ENCODE measurements at places on chromosomes 16 and 17.

DNA sequence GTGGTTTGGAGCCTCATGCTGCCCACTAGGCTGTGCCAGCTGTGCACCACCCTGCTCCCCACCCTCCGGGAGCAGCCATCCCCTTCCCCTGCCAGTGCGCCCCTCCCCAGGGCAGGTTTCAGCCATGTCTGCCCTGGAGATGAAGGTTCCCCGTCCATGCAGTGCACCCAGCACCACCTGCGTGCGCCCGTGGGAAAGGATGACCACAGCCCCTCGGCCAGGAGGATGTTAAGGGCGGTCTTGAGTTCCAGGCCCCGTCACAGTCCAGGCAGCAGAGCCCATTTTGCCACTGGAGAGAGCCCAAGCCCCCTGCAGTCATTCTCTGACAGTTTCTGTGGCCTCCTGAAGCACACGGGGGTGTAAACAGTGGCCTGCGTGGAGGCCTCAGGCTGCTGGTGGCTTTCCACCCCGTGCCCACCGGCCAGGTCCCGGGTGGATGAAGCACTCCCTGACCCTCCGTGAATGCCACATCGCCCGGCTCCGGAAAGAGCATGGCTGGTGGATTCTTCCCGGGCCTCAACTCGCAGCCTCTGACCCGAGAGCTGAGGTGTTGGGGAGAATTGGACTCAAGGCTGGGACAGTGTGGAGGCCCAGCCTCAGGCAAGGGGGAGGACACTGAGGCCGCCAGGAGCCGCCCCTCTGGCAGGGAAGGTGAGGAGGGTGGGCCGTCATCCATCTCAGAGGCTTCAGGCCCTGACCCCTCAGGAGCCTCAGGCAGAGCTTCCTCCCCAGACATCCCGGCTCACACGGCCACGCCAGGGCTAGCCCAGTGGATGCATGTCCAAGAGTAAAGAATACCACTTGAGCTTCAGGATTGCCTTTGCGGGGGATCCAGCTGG is 69.7 kb upstream of the CHMP6 start:
- DNase-seq: no peak

- DNase-seq: no peak
Observed at GRCh38 chr17:39139161-39139511, 12.3 kb downstream of the PLXDC1 start.

GRCh38 chr16:8961811-8962390 is 1.8 kb downstream of the USP7 start:
- DNase-seq: no peak

DNA sequence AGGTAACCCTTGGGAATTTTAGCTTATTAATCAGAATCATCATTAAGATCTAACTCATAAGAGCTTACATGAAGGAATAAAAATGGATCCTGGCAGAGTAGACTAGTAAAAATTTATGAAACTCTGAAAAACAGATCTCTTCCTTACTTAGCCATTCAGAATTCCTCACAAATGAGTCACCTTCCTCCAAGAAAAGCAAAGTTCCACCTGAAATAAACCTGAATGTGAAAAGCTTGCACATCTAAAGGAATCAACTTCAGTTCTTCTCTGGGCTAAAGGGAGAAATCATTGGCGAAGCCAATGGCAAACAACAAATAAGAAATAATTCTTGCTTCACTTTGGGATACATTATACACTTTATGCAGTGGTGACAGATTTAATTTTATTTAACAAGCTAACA is 22.7 kb downstream of the MYO1D start:
- DNase-seq: no peak

DNA sequence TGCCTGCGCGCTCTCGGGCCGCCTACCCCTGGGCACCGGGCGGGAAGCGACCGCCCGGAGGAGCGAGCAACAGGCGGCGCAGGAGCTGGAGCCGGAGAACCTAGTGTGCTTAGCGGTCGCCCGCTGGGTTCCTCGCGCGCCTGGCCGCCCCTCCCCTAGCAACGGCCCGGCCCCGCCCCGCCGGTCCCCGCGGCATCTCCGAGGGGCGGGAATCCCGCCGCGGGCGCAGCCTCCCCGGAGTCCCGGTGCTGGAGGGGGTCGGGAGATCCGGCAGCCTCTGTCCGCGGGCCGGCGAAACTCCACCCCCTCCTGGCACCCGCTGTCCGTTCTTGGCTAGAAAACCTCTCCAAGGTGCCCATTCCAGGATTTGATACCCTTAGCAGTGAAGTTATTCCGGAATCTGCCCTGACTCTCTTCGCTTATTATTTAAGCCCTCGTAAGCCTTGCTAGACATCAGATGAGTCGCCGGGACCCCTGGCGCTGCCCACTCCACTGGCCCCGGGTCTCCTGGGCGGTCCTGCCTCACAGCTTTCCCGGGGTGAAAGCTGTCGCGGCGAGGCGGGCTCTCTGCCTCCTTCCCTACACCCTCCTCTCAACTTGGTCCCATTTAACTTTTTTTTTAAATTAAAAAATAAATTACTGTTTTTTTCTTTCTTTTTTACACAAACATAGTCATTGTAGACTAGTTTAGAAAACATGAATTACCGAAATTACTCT is at the start of gene RPRML:
Gene RPRML, minus strand, starts transcription at position 107 of the 717 bp plus-strand sequence. CDS start 246 bp downstream, outside the sequence.
- peak; percentile 34 for DNase-seq

DNA sequence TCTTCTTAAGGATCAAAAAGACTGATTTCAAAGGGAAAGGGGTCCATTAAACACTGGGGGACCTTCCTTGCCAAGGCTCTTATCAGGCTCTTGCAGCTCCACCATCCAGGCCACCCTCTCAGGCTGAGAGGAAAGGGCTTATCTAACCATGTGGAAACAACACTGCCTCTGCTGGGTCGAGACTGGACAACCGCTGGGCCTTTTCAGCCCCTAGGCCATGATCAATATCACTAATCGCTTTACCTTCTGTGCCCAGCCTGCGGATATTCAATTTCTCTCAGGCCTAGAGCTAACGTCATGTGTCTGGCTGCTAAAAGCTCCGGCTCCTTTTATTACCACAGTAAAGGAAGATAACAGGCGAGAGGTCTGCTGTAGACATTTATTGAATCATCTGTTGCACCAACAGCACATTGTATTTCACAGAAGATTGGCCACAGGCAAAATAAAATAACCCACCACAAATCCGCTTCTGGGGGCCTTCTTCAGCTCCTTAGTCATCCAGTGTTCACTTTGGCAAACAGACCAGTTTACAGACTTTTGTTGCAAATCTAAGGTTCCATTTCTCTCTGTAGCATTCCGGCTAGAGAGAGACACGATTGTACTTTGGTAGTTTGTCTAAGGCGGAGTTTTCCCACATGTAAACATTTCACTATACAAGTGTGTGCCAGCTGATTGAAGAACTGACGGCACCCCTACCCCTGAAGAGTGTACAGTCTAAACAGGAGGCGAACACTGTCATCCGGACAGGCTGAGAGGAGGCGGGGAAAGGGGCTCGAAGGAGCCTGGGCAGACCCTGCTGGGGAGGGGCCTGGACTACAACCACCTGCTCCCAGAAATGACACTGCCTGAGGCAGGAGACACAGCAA is 13.9 kb downstream of the CYB561 start:
- no peak for DNase-seq

DNA sequence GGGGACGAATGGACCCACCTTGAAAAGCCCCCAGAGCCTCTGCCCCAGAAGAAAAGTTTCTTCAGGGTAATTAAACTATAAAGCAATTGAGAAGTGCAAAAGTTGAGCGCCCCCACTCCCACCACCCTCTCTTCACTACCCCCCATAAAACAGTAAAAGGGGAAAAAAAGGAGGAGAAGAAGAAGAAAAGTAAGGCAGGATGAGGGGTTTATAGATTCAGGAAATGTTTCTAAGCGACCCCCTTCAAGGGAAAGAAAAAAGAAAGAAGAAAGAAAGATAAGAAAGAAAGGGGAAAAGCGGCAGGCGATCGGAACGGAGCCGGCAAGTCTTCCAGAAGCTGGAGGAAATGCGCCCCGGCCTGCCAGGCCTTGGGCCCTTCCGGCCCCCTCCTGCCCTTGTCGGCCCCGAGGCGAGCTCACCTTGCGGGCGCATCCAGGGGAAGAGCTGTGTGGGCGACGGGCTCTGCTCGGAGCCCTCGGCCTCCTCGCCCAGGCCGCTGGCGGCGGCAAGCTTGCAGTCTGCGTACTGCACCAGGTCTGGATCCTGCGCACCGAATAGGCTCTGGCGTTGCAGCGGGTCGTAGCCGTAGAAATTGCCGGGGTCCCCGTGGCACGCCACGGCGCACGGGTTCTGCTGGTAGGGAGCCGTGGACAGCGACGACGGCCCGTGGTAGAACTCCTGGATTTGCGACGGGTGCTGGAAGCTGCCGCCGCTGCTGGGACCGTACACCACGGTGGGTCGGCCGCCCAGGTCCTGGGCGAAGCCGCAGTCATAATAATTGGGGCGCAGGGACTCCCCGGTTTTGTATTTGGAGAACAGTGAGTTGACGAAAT is 1.0 kb downstream of the HOXB8 start:
- no peak for DNase-seq

GRCh38 chr16:85567935-85568334 is 45.2 kb upstream of the GSE1 start:
- no peak for DNase-seq

- DNase-seq: no peak
Observed at GRCh38 chr17:17633310-17633709, 41.8 kb upstream of the PEMT start.

DNA sequence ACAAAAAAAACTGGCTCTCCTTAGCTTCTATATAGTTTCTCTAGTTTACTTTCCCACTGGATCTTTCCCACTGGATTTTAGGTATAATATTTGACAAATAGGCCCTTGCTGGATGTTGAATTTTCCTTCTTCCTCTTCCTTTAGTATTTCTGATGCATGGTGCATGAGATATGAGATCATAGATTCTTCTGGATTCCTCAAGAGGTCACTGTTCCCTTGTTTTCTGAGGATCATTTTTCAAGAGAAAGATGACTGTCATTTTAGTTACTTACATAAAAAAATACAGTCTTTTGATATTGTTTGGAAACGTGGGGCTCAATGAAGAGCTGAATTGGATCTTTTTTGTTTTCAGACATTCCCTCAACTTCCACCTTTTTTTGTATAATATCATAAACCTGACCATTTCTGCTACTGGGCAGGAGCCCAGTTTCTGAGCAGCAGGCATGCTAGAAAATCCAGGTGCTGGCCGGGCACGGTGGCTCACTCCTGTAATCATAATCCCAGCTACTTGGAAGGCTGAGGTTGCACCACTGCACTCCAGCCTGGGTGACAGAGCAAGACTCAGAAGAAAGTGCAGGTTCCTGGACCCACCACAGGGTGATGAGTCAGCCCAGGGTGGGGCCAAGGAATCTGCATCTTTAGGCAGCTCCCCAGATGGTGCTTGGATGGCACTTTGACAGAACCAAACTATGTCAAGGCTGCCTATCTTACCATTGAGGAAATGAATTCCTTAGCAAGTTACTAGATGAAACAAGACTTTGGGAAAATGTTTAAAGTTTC is 70.3 kb downstream of the SDR42E1 start:
- DNase-seq: no peak

DNA sequence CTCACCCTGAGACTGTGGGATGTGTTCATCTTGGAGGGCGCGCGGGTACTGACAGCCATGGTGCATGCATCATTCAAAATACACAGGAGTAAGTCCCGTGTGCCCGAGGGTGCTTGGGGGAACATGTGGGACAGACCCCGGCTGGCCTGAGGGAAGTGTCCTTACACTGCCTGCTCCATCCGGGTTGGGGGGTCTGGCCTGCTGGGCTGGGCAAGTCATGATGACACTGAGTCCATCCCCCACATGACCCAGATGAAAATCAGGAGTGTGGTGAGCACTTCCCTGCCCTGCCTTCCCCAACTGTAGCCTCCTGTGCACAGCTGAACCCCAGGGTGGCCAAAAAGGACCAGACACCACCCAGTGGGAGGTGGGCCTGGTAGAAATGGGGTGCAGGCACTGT is 10.8 kb downstream of the TBC1D26 start:
- DNase-seq: no peak

DNA sequence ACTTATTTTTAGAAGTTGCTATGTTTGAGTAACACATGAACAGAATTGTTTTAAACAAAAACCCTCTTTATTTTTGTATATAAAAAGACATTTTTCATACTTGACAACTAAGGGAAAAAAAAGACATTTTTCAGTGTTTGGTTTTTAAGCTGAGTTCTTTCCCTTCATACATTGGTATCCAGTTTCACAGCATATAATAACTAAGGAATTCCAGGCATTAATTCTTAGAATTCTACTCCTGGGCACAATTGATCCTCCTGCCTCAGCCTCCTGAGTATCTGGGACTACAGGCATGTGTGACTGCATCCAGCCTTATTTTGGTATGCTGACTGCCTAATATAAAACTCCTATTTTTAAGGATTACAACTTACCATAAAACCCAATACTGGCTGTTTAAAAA is 8.4 kb downstream of the FBXO47 start:
- DNase-seq: no peak

- no peak for DNase-seq
Observed at GRCh38 chr17:32277284-32277683, 11.7 kb downstream of the RHBDL3 start.

- no peak for DNase-seq
Observed at GRCh38 chr16:79810449-79811189, 210.1 kb upstream of the MAF start.

DNA sequence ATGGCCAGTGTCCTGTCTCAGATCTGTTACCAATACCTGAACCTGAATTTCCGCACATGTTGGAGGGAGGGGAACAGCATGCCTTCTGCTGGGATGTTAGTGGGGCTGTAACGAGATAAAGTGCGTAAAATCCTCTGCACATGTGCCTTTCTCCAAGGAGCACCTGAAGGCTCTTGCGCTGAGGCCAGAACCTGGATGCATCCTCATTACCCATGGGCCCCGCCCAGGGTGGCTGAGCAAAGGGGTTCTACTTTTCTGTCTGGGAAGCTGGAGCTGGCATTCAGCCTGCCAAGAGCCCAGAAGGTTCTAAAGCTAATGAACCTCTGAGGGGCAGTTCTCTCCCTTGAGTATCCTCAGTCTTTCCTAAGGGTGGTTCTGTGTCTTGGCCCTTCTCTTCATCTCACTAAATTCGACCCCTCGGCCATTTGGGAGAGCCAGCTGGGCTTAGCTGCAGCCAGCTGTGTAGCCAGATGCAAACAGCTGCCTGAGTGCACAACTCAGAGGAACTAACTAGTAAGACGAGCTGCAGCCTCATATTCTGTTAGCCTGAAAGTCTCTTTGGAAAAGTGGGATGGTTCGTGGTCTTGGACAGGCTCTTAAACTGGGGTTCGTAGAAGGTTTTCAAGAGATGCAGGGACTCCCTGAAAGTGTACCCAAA is 2.5 kb downstream of the ITGA3 start:
- DNase-seq: no peak

DNA sequence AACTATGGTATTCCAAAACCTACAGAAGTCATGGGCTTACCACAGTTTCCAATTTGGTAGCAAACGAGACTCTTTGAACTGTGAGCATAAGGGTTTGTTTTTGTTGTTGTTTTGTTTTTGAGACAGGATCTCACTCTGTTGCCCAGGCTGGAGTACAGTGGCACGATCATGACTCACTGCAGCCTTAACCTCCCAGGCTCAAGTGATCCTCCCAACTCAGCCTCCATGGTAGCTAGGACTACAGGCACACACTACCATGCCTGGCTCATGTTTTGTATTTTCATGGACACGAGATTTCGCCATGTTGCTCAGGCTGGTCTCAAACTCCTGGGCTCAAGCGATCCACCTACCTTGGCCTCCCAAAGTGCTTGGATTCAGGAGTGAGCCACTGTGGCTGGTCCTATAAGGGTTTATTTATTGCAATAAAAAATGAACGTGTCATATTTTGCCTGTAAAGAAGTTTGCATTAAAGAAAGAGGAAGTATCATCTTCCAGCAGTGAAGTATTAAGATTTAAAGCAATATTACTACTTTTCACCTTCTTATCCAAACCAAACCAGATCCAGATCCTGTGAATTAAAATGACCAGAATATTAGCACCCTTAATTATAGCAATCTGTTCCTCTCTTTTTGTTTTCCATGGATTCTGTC is 37.2 kb downstream of the KCNJ2 start:
- no peak for DNase-seq

Measured in stimulated activated CD4-positive, alpha-beta T cell treated with anti-CD3 and anti-CD28 coated beads, Interleukin-12 subunit alpha, Interleukin-12 subunit beta, amount 100 ng/mL, for 48 hours (primary cell).